ENCODE measurements at places on chromosomes 12 and 14.

GRCh38 chr14:80996049-80996901, 40.9 kb downstream of the TSHR start:
- no peak for DNase-seq

GRCh38 chr12:14194572-14194971, 170.9 kb upstream of the ATF7IP start:
- DNase-seq = no peak

DNA sequence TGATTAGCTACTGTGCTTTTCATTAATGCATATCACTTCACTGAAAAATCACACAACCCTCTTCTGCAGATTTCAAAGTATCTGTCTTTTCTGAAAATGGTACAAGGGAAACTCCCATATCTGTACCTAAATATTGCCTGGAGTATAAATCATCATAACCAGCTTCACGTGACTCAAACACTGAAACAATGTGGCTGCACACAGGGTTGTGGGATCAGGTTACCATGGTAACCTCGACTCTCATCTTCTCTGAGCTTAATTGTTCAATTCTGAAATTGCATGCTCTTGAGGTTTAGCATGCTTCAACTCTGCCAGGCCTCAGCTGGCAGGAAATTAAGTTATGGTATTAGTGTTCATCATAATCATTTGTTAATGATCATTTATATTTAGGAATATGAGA, 77.5 kb upstream of the CPSF6 start:
- no peak for DNase-seq

DNA sequence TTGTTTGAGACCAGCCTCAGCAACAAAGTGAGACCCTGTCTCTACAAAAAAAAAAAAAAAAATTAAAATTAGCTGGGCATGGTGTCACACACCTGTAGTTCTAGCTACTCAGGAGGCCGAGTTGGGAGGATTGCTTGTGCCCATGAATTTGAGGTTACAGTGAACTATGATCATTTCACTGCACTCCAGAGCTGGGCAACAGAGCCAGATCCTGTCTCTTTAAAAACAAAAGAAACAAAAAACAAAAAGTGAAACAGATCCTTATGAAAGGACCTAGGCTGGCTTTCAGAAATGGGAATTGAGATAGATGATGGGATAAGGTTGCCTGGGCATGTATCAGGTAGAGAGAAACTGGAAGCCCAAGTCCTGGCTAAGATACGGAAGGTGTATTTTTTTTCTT, 13.9 kb downstream of the ACTR6 start:
- no peak for DNase-seq

DNA sequence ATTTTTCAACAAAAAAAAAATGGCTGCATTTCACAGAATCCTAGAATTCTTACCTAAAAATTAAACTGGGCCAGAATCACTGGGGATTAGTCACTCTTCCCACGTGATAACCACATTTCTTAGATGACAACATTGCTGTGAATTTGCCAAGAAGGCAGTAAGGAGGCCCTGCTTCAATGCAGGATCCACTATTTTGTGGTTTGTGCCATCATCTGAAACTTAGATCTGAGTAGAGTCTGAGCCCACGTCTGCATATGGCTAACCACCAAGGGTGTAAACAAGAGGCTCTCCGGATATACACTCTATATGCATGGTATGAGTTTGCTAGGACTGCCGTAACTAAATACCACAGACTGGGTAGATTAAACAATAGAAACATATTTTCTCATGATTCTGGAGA, 24.4 kb upstream of the TBX5 start:
- no peak for DNase-seq

DNA sequence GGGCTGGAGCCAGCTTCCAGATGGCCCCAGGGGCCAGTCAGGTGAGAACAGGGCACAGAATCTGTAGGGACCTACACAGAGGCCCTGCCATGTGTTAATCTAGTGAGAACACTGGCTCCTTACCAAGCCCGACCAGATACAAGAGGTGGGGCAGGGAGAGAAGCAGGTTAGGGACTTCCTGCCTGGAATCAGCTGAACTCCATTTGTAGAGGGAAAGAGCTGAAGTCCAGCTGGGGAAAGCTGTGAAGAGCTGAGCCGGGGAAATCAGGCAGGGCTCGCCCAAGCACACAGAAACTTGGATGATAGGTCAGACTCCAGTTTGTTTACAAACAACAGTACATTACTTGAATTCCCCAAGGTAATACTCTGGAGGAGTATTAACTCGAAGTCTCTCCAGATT, 46.7 kb downstream of the PTGER2 start:
- no peak for DNase-seq
